ENCODE measurements at places on chromosomes 7 and 10.

DNA sequence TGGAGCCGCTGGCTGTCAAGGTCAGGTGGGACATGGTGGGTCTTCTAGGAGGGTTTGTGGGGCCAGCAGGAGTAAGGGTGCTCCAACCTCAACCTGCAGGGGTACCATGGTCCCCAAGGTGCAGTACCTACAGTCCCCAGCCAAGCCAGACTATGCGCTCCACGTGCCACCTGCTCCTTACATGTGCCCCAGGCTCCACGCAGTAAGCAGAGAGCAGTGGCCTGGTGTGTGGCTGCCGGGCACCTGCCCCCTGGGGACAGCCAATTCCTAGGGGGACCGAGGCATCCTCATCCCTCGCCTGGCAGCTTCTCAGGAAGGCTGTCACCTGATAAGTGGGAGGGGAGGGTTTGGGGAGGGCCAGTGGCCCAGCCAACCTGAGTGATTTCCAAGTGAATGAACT, 11.7 kb upstream of the ZNF716 start:
- no peak for DNase-seq

DNA sequence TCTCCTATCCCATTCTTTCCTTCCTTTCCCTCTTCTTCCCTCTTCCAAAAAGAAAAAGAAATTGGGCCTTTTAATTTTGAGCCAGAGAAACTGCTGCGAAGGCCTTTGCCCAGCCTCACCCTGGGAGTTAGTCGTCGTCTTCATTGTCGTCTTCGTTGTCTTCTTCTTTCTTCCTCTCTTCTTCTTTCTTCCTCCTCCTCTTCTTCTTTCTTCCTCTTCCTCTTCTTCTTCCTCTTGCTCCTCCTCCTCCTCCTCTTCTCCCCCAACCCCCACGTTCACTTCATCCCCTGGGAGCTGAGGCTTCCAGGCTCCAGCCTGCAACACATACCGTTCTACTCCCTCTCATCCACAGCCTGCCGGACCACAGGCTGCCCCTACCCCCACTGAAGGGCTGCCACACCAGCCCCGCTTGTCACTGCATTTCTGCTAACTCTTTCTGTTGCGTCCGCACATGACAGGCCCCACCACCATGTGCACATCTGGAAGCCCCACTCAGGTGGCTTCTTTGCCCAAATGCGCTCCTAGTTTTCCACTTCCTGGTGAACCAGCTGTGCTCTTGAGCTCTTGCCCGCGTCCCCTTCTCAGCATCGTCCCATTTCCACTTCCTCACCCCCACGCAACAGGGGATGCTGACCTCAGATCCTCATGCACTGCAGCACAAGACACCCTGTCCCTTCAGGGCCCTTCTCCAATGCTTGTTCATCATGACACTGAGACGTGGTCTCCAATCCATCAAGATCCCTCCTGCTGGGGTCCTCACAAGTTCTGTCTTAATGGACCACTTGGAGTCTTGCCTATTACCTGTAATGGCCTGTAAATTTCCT, 94.9 kb upstream of the SH2B2 start:
- no peak for DNase-seq

DNA sequence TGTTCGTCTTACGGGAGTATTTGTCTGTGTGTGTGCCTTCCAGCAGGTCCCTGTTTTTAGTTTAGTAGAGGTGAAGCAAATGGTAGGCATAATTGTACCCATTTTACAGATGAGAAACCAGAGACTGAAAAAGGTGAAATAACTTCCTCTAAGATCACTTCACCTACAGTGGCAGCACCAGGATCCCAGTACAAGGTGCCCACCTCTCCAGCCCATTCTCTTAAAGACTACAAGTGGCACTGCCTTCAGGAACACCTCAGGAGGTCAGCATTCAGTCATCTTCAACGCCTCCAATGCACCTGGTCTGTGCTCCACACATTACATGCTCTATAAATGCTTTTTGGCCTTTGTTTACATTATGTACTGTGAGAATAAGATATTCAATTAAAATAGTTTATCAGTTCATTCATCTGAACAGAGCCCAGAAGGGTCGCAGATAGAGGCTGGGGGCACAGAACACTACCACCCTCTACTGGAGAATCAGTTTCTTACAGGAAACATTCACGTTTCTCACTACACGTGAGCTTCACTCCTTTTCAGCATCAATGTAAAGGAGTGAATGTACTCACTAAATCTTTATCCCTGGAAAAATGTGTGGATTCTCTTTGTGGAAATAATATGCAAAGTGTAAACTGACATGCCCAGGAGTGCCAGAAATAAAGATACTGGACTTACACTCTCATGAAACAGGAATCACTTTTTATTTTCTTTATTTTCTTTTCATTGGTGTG, 45.5 kb upstream of the ABLIM1 start:
- DNase-seq, result no peak

DNA sequence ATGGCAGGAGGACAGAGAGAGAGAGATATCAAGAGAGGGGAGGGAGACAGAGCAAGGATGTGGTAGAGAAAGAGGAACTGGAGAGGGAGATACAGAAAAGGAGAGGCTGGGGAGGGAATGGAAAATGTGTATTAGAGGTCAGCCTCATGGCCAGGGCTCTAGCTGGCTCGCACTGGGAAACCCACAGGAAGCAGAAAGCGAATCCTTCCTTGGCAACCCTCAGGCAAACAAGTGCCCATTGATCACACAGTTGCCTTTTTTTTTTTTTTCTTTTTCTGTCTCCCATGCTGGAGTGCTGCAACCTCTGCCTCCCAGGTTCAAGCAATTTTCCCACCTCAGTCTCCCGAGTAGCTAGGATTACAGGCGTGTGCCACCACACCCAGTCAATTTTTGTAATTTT, 391.2 kb downstream of the TYW1 start:
- DNase-seq, result no peak

DNA sequence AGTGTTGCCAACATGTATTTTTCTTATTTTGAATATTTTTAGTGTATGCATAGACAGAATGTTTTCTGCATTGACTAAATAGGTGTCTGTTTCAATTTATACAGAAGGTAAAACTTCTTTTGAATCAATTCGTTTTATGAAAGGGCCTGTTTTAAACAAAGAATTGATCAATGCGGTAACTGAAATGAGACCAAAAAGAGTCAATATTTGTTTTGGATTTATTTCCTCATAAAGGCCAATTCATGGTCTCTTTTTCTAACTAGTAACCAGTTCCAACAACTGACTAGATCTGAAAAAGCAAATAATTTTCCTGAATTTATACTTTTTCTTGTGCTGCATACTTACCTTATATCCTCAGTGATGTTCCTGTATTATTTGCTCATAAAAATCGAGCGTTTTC, 320.5 kb downstream of the DGKB start:
- DNase-seq, result no peak

- peak; percentile 65 for DNase-seq
Observed at GRCh38 chr10:129934196-129934925, 29.7 kb downstream of the EBF3 start.

DNA sequence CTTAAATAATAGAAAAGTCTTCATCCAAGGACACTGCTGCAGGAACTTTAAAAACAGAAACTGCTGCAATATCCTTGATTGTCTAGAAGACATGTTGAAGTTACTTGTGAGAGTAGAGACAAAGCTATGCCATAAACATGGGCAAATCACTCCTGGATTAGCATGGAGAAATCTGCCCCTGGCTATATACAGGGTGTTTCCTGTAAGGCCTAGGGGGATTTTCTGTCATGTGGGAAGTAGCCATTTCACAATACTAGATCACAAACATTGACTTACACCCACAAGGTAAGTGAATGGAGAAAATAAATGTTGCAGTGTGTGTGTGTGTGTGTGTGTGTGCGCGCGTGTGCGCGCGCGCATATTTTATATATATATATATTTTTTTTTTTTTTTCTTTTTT, 35.2 kb upstream of the PDK4 start:
- no peak for DNase-seq

DNA sequence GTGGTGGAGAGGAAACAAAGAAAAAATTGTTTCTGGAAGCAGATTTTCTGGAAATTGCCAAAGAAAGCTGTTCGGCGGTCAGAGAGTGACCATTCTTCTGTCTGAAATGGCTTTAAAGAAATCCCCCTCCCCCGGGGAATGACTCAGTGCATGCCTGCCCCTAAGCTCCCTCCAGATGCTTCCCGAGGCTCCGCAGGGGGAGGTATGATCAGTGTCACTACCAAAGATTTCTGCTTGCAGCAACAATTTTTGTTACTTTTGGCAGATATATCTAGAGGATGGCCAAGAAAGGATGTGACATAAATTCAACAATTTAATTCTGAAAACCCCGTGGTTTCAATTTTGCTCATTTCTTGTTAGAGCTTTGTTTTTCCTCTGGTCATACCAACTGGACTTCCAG, 163.9 kb downstream of the JCAD start:
- peak; percentile 81 for DNase-seq

DNA sequence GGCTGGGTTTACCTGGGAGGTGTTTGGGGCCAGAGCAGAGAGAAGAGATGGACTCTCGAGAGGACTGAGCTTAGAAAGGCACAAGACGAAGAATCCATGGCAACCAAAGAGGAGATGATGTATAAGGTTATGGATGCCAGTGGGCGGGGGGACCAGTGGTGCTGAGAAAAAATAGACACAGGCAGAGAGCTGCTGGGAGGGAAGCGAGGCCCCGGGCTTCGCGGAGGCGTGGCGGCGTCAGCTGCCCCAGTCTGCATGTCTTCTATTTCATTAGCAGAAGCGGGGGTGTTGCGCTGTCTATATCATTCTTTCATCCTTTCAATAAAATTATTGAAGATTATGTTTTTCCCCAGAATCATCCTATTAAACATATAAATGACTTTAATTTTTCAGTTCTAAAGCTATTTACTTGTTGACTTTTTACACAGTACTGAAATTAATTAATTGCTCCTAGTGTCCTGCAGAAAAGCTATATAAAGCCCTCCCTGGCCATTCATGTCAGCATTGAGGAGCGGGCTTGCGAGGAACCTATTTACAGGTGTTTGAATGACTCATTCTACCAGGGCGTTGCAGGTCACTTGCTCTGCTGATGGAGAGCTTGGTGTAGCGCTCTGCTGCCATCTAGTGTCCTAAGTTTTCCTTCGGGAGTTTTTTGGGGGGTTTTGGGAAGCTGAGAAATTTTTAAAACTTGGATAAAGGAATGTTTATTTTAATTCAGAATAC, 42.9 kb upstream of the BHLHA15 start:
- DNase-seq, result no peak

- DNase-seq, result peak; percentile 78
Observed at GRCh38 chr7:69966766-69967591, 368.7 kb downstream of the AUTS2 start.

- no peak for DNase-seq
Observed at GRCh38 chr7:2477447-2478398, 1.5 kb upstream of the GRIFIN start.

DNA sequence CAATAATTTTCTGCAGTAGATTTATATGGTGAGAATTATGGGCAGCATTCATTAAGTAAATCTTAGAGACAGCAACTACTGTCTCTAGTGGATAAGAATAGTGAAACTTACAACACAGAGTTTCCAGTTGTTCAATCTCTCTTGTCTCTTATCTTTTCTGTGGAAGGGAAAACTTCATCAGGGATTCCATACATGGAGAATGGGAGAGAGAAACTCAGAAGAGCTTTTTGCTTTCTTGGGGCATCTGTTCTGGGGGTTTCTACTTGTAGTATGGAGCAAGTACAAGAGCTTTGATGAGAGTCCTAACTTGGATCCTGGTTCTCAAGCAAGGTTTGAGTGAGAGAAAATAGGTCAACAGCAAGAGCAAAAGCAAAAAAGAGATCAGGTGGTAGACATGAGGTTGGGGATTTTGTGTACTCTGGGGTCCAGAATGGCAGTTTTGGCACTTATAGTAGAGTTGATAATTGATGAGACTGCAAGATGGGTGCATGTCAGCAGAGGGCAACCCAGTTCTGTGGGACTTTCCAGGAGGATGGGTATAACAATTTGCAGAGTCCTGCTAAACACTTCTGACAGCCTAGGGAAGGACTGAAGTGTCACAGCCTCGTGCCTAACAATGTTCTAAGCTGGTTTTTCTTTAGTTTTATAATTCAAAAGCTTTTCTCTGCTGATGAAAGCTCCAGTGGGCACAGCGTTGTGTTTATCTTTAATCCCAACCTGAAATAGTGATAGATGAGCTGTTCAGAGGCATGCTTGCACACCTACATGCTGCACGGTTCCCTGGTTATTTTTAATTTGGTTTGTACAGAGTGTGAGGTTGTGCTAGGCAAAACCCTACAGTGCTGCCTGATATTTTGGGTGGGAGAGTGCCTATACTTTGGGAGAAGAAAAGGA, 32.0 kb upstream of the STRIP2 start:
- DNase-seq, result no peak

DNA sequence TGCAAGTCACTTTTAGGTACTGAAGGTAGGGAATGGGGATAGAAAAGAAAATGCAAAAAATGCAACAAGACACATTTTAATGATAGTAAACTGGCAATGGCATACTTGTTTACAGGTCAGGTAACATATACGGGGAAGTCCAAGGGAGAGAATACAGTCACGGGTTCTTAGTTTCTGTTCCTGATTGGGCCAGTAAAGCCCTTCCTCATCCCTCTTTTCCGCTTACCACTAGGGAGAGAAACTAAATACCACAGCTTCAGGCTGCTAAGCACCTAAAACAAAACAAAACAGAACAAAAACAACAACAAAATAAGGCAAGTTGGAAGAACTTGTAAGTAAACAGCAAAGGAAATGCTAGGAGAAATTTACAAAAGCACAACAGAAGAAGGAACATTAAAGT, 65.2 kb upstream of the OGDHL start:
- no peak for DNase-seq

DNA sequence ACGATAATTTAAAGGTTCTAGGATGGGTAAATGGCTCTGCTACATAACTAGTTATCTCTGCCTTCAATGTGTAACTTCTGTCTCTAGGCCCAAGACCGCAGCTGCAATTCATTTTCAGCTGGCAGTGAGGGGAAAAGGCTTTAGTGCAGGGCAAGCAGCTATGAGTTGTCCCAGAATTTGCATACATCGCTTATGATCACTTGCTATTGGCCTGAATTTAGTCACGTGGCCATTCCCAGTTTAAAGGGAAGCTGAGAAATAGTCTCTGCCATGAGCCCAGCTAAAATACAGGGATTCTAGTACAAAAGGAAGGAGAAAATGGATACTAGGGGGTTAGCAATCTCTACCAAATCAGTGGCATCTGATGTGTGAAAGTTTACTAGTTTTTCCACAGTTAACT, 145.8 kb upstream of the IMMP2L start:
- no peak for DNase-seq

DNA sequence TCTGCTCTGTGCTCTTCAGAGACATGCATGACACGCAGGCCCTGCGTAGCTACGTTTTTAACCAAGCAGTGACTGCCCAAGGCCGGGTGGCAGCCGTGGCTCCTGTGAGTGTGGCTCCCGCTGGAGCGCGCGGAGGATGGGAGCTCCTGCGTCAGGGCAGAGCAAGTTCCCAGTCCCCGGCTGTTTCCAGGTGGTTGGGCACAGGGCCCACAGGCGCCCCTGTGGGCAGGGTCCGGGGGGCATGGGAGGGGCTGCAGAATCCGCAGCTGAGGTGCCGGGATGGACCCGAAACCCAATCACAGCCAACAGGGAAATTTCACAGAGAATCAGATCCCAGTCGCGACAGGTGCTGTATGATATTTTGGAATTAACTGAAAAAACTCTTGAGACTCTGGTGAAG, 9.8 kb downstream of the NKX6-2 start:
- DNase-seq, result no peak

Measured in cardiac septum (tissue), 1 donor.